LoVo (cell line): ENCODE measurements at places on chromosomes 13 and 19.

- DNase-seq: no peak
Measured at GRCh38 chr13:101452519-101453485, at the start of gene ITGBL1. ITGBL1 (plus strand) TSS chr13:101452675; CDS start chr13:101452834, 159 bp downstream.

DNA sequence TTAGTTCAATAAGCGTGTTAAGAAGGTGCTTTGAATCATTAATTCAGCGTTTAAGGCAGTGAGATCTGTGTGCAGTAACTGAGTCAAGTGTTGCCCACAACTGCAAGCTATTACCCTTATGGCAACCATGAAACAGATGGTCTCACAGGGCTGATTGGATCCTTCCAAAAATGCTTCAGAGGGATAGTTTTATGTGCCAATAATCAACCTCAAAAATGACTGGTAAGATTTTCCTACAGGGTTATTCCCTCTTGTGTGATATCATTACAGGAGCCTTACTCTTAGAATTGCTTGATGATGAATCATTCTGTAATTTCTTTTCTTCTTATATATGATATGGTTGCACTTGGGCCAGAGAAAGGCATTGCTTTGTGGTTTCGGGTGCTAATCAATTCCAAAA, 1299.2 kb upstream of the ATXN8OS start:
- no peak for DNase-seq

GRCh38 chr13:77417897-77418296, 91.0 kb upstream of the MYCBP2 start:
- DNase-seq: no peak

- DNase-seq: no peak
Measured at GRCh38 chr19:4518345-4519171, at the start of gene PLIN4. PLIN4 (minus strand) TSS chr19:4518486; CDS start chr19:4518272, 214 bp downstream.

GRCh38 chr13:55493297-55493696, 1647.4 kb upstream of the PRR20A start:
- DNase-seq: no peak

GRCh38 chr19:21912654-21913053, 76.7 kb upstream of the ZNF43 start:
- DNase-seq: no peak
